ENCODE measurements at places on chromosomes 5 and 9.

- no peak for DNase-seq
Measured at GRCh38 chr9:84670138-84671041, 861 bp downstream of the NTRK2 start.

- peak; percentile 79 for DNase-seq
Measured at GRCh38 chr5:23466401-23466912, 41.0 kb upstream of the PRDM9 start.

- DNase-seq: no peak
Measured at GRCh38 chr5:176822041-176822792, 11.9 kb downstream of the UNC5A start.

- DNase-seq: no peak
Measured at GRCh38 chr5:179840766-179841165, 17.9 kb downstream of the MRNIP start.

- DNase-seq: no peak
Measured at GRCh38 chr9:4937446-4937845, 47.6 kb upstream of the JAK2 start.

DNA sequence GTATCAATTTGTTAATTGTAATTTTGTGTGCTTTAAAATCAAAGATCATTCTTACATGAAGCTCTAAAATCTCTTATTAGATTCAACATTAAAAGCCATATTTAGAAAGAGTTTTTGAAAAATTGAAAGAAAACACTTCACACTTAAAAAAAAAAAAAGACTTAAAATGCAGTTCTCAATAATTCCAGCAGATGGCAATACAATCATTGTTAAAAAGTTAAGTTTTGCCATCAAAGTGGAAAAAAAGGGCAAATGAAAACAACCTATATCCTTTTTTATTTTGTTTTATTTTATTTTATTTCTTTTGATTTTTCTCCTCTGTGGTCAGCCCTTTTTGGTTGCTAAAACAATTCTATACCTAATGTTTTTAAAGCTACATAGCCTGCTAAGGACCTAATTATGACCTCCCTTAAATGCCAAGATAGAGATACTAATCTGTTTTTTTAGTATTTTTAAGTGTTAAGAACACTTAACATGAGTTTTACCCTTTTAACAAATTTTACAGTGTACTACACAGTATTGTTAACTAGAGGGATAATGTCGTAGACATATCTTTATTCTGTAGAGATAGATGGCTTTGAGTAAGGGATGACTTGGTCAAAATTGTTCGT lies 154.2 kb upstream of the DAB2 start:
- DNase-seq: peak; percentile 10

DNA sequence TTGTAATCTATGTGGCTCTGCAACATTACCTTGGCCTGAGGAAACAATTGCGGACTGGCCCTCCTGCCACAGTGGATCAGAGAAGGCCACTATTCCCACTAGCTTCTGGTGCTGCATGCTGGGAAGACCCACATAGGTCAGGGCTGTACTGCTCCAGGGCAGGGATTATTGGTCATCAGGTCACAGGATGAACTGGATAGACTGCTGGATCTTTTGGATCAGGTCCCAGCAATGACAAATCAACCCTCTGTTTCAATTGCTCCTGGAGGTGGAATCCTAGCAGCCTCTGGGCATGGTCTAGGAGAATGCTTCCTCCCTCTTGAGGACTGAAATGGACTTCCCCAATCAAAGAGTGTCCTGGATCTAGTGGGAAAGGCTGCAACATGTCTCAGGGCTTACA lies 66.7 kb upstream of the PHF24 start:
- DNase-seq: peak; percentile 2

- DNase-seq: no peak
Measured at GRCh38 chr5:143671674-143672569, 140.0 kb upstream of the HMHB1 start.

DNA sequence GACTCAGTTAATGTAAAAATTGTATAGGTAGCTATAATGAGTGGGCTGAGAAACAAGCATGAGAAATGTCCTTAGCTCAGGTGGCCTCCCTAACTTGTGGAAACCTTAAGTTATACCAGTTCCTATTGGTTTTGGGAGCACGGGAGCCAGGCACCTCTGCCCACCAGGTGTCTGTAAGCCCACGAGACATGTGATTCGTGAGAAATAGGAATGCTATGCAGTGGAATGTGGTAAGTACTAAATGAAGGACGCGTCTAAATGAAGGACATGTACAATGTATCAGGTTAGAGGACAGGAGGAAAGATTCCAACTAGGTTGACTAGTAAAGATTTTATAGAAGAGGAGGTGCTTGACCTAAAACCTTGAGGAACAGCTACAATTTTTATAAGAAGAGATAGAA lies 46.0 kb upstream of the F2RL2 start:
- DNase-seq: no peak

- no peak for DNase-seq
Measured at GRCh38 chr9:95581900-95582299, 65.1 kb upstream of the PTCH1 start.

DNA sequence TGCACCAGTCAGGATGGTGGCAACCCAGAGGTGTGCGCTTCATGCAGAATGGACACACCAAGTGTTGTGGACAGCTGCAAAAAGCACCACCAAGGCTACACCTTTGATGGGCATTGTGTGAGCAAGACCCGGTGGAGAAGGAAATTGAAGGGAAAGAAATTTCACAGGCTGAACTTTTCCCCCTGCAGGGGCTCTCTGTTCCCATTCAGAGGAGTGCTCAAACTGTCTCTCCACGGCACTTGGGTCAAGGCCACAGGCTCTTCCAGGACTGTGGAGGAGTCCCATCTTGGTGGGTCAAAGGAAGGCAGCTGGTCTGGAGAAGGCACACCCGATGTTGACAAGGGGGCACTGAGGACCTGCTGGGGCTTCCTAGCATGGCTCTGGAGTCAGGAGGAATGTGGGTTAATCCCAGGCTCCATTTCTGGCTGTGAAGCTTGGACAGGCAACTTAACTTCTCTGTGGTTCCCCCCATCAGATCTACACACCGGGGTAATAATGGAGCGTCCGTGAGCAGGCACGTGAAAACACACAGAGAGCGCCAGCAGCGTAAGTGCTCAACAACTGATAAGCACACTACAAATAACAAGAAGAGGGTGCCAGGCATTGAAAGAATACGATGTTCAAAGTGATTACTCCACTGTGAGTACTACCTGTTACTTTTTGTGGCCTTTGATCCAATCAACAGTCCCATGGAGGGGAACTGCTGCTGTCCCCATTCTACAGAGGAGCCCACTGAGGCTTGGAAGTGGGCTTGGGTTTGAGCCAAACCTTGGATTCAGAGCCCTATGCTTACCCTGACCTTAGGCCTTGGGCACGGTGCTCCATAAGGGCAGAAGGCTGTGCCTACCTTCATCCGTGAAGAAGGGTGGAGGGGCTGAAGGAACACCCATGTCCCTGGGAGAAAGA lies 34.2 kb upstream of the TIFAB start:
- DNase-seq: no peak

GRCh38 chr5:31122998-31123951 lies 70.2 kb upstream of the CDH6 start:
- no peak for DNase-seq

DNA sequence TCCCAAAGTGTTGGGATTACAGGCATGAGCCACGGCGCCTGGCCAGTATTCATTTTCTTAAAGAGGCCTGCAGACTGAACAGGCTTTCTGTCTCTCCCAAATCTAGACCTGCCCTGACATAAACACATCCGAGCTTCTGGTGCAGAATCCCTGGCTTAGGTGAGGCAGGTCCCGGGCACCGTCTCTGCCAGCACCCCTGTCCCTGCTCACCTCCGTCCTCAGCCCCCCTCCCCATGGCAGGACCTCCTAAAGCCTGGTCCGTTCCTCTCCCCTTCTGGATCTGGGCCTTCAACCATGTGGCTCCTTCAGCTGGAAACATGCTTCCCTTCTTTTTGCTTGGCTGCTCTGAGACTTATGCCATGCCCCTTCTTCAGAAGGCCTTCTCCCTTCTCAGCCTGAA lies 22.7 kb upstream of the RXRA start:
- DNase-seq: no peak

DNA sequence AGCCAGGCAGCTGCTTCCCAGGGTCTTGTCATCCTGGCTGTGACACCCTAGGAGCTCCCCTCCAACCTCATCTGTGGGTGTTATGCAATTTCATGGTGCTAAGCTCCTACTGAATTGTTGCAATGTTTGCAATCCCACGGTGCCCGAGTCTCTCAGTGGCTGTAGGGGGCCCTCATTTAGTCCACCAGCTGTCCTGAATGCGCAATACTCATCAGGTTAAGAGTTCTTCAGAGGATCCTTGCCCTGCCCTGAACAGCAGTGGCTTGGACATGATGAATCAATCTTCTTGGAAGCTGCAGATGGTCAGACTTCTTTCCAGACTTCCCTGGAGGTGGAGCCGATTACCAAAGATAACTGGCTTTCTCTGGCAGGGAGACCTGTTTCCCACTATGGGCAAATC lies 584.1 kb downstream of the CCDC171 start:
- DNase-seq: peak; percentile 67

- DNase-seq: no peak
Measured at GRCh38 chr5:172178991-172179989, 8.7 kb downstream of the STK10 start.

DNA sequence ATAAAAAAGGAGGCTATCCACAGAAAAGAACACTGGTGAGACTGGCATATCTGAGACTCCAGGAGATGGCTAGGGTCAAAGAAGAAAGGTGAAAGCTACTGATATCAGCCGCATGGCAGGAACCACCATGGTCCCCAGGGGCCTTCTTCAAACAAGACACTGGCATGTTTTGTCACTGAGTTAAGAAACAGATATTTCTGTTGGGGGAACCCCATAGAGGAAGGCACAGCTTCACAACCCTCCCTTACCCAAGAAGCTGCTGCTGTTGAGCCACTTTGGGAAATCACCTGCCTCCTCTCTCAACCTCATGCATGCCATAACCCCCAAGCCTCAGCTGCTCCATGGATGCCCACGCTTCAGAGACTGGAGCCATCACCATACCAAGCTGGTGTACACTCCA lies 13.3 kb upstream of the BTNL3 start:
- DNase-seq: no peak

DNA sequence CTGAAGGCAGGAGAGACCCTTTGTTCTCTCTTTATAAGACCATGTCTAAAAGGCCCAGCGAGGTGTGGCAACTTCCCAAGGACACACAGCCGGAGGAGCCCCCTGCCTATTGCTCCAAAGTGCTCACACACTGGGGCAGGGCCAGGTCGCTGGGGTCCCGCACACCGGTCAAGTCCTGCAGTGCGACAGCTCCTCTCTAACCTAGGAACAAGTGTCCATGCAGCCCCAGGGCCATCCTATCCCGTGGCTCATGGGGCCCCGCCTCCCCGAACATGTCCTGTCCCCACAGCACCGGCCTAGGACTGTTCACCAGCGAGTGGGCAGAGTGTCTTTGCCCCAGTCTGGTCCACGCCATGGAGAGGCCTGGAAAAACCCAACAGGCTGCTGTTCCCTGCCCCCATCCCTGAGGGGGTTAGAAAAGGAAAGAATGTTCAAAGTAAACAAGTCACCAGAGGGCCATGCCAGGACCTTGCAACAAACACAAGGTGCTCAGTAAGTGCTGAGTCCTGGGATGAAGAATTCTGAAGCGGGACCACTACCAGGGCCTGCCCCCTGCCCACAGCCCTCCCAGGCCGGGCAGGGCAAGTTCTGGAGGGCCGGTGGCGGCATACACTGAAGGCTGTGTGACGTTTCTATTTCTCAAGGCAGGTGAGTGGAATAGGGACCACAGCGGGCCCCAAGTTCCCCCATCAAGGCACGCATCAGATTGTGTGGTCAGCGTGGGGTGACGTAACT lies 938 bp downstream of the NINJ1 start:
- no peak for DNase-seq

DNA sequence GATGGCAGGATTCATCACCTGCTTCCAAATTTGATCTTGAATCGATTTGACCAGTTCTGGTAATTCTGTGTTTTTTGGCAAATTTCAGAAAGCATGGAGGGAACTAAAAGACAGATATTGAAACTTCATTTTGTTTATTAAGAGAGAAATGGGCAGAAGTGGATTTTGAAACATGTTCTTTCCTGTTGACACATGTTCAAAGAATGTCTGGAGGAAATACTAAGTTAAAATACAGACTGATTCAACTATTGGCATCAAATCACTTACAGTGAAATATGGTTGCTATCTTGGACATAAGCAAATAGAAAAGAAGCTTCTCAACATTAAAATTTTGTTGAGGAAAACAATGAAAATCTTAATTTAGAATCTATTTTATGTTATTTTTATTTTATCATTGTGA lies 19.3 kb upstream of the GZMK start:
- DNase-seq: peak; percentile 73

DNA sequence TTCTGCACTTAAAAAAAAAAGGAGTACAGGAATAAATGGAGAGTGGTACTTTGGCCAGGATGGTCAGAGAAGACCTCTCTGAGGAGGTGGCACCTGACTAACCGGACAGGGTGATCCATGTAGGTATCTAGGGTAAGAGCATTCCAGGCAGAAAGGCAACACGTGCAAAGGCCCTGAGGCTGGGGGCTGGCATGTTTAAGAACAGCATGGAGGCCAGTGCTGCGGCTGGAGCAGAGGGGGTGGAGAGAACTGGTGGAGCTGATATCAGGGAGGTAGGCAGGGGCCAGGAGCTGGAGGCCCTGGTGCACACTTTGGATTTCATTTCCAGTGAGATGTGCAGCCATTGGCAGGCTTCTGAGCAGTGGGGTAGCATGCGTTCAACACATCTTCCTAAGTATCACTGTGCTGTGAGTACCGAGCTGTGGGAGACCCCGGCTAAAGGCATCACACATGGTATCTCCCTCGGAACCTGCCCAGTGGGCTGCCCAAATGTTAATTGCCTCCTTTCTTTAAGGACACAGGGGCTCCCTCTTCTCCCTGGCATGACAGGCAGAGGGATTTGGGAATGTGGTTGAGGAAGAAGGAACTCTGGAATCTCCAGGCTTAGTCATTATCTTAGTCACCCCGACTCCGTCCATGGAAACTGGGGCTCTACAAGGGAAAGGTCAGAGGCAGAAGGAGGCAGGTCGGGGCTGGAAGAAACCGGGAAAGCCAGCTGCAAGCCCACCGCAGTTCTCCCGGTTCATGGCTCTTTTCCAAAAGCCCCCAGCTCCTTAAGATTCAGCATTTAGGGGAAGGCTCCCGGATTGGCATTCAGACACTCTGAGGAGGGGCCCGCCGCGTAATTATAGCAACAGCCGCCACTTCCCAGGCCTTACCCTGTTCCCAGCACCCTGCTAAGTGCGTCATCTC lies 18.6 kb downstream of the SLC6A7 start:
- DNase-seq: peak; percentile 90

- DNase-seq: peak; percentile 98
Measured at GRCh38 chr9:125521462-125522327, 185.3 kb downstream of the MAPKAP1 start.

GRCh38 chr5:160792732-160793529 lies 59.1 kb downstream of the ATP10B start:
- DNase-seq: no peak

GRCh38 chr5:79186021-79186420 lies 49.9 kb upstream of the JMY start:
- no peak for DNase-seq

DNA sequence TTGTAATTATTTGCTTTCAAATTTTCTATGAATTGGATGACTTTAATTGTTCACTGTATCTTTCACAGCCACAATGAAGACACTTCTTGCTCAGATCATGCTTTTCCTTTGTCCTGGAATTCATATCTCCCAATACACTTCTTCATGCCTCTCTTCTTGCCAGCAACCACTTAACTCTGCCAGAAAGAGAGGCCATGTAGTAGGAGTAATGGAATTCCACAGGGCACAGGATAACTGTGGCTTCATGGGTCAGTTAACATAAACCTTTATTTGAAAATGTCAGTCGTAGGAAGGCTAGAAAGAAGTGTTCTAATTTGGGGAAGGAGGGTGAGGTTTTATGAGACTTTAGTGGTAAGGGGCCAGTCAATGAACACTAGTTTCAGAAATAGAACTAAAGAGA lies 190.3 kb downstream of the TMEM167A start:
- DNase-seq: no peak
